ENCODE measurements at places on chromosomes 2 and 18.

- no peak for DNase-seq
Measured at GRCh38 chr18:73461780-73462059, 593.9 kb upstream of the NETO1 start.

- no peak for DNase-seq
Measured at GRCh38 chr2:227397562-227397961, 9.8 kb upstream of the SCYGR1 start.

GRCh38 chr18:78948221-78948620, 31.4 kb upstream of the SALL3 start:
- no peak for DNase-seq

DNA sequence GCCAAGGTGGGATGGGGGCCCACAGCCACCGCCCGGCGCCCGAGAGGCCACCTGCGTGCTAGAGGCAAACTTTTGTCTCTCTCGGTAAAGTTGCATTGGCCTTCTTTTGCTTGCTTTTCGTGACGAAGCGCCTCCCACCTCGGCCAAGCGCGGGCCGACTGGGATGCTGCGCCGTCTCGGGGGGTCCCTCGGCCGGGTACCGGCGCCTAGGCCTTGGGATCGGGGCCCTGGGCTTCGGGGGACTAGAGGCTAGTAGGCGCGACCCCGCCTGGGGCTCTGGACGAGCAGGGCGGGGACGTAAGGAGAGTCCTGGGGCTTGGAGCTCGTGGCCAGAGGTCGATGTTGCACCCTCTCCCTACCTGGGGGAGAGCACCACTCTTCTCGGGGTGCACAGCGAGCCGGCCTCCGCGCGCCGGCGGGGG, 545 bp downstream of the GLI2 start:
- DNase-seq: no peak

DNA sequence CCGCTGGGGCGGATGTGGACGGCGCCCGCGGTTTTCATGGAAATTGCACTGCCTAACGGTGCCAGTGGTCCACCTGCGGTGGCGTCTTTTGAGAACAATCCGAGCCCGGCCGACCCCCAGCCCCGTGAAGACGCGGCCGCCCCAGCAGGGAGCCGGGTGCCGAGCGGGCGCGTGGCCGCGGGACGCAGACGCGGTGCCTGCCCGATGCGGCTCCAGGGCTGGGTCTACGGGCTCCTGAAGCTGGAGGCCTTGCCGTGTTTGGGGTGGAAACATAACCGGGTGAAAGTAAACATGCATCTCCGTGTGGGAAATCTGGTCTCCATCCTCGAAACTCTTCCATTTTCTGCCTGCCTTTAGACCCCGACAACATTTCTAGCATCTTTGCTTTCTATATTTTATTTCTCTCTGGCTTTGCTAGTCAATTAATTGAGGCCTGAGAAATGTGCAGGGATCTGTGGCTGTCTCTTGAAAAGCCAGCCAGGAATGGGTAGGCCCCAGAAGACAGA, 572 bp downstream of the INPP4A start:
- DNase-seq: no peak
